Fibroblast of the conjunctiva (primary cell): ENCODE measurements at places on chromosomes 5 and 9.
A peak's percentile ranks its signal among the peaks of the same experiment; 100 is the strongest.

DNA sequence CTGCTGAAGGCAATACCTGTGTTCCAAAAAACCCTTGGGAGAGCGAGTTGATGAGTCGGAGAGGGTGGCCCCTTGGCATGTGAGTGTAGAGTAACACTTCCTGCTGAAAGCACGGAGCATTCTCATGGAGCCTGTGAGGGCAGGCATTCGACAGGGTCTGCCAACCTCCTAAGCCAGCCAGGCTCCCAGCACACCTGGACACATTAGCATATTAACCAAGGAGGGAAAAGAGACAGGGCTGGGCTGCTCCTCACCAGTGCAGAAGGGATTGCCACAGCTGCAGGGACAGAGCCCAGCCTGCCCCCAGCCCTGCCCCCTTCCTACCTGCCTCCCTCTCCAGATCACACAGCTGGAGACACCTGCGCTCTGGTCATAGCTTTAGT lies 46.4 kb upstream of the SEMA4D start:
- no peak for DNase-seq

DNA sequence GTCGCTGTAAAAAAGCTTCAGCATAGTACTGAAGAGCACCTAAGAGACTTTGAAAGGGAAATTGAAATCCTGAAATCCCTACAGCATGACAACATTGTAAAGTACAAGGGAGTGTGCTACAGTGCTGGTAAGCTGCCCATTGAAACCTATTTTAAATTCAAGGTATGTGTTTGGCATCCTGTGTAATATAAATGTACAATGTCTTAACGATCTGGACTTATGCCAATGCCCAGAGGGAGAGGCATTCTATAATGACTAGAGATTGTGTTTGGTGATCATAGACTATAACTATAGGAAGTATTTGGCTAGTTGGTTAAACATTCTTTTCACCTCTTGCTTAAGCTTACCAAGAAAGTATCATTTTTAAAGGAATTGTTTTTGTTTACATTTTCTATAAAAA lies 95.7 kb downstream of the INSL6 start:
- DNase-seq, result no peak

- peak; percentile 60 for DNase-seq
Measured at GRCh38 chr9:89278997-89279739, 31.8 kb upstream of the CKS2 start.

- no peak for DNase-seq
Measured at GRCh38 chr9:7977586-7977985, 178.0 kb upstream of the DMAC1 start.

DNA sequence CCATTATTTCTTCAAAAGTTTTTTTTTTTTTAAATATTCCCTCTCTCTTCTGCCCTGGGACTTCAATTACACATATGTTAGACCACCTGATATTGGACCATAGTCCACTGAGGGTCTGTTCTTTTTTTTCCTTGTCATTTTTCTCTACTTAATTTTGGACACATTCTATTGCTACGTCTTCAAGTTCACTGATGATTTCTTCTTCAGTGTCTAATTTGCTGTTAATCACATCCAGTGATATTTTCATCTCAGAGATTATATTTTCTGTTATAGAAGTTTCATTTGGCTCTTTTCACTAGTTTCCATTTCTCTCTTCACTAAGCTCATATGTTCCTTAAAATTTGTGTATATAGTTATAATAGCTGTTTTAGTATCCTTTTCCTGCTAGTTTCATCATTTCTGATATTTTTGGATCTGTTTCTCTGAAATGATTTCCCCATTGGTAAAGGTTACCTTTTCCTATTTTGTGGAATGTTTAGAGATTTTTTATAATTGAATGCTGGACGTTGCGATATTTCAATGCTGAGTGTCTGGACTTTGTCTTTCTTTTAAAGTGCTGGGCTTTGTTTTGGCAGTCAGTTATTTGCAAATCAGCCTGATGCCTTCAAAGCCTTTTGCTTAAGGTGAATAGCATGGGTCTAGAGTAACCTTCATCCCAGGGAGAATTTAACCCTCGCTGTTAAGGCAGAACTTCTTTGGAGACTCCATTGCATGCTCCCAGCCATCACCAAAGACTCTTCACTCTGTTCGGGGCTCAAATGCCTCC lies 111.8 kb downstream of the TTLL11 start:
- no peak for DNase-seq

- no peak for DNase-seq
Measured at GRCh38 chr9:95366731-95367325, 49.3 kb upstream of the FANCC start.

DNA sequence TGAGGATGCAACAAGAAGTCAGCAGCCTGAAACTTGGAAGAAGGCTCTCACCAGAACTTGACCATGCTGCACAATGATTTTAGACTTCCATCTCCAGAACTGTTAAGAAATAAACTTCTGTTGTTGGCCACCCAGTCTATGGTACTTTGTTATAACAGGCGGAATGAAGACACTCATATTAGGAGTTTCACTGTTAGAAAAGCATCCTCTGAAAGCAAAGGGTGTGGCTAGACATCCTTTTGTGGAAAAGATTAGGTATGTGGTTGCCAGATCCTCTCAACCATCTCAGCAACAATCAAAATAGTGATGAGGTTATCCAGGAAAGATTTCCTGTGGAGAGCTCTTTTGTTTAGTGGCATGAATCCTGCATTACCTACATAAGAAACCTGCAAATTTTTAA lies 20.7 kb downstream of the ITGA2 start:
- no peak for DNase-seq

GRCh38 chr5:123800640-123801039 lies 288.7 kb downstream of the CSNK1G3 start:
- DNase-seq, result no peak

DNA sequence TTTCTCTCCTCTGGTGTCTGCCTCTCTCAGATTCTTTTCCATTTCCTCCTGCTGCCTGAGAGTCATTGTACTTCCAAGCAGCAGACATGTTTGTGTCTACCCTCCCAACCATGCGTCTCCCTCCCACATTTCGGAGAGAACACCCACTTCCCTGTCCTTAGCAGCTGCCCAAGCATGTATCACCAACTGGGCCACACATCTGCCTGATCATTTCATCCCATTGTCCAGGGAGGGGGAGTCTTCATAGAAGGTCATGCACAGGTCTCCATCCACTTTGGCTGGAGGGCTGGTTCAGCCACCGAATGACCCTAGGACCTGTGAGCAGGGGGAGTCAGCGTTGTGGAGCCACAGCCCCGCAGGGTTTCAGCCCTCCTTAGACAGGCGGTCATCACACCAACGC lies 75.4 kb downstream of the MAP1B start:
- DNase-seq, result no peak

DNA sequence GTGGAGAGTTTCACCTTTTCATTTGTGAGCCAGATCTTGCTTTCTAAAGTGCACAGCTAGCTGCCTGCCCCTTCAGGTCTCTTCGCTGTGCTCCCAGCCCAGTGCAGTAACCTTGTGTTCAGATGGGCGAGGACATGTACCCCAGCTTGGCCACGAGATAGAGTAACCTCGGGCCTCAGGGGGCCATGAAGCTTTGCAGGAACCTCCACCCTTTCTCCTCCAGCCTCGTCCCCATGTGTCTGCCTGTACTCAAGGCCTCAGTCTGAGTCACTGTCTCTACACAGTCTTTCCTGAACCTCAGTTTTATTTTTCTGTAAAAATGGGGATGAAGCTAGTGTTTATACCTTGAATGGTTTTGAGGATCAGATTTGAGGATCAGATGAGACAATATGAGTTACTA lies 37.9 kb downstream of the ERGIC1 start:
- DNase-seq, result no peak

- DNase-seq, result no peak
Measured at GRCh38 chr5:141402553-141403243, at the start of gene PCDHGA9. Gene PCDHGA9, plus strand, starts transcription at chr5:141402778. Its CDS starts 175 bp downstream, at chr5:141402953.

GRCh38 chr9:93098236-93098946 lies 2.4 kb downstream of the CARD19 start:
- peak; percentile 98 for DNase-seq

DNA sequence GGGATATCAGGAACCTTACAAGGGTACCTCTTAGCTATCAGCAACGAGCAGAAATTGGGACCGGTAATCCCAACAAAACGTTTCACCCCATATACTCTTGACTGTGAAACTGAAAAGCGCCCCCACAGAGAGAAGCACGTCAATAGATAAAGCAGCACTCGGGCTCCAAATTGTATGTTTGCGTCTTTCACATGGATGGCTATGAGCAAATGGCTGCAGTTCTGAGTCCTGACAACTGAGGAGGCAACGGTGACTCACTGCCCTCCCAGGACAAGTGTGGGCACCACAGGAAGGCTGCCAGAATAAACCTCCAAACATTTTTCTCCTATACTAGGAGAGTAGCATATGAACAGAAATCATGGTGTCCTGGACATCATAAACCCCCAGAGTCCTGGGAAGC lies 36.6 kb downstream of the SEMA4D start:
- no peak for DNase-seq

DNA sequence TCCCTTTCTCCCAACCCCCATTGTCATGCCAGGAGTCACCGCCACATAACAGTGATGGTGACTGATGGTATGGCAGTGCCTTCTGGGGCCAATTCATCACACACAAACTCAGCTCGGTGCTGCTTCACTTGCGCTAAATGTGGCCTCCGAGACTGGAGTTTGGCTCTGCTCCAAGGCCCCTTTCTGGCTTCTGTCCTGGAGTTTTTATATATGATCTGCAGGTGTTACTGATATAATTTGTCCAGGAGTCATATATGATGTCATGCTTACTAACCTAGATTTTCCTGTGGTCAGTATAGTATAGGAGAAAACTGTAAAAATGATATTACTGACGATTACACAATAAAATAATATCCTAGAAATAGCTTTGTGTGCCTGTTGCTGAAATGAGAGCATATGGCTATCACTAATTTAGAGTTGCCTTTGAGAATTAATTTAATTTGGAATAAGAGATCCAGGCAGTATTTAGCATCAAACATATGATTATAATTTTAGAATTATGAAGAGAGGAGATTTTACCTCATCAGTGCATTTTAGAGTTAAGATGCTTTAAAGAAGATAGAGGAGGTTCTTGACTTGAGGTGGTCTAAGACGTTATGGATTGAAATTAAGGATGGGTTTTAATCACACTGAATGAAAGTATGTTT lies 334.1 kb upstream of the CD180 start:
- DNase-seq, result no peak

- DNase-seq, result no peak
Measured at GRCh38 chr9:80874276-80874675, 815.1 kb downstream of the TLE1 start.

DNA sequence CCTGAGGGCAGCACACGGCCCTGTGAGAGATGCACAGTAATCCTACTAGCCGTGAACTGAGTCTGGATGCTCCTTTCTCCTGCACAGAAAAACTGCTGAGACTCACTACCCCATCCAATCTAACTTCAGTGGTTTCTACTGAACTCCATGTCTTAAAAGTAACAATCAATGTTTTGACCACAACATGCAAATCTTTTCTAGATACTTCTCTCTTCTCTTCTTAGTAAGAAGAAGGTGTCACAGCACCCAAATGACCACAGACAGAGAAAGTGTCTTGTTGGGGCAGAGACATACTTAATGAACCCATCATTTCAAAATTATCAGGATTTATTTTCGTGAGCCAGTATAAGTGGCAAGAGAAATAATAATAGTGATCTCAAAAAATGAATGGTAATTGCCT lies 285.8 kb upstream of the MEF2C start:
- DNase-seq, result no peak

DNA sequence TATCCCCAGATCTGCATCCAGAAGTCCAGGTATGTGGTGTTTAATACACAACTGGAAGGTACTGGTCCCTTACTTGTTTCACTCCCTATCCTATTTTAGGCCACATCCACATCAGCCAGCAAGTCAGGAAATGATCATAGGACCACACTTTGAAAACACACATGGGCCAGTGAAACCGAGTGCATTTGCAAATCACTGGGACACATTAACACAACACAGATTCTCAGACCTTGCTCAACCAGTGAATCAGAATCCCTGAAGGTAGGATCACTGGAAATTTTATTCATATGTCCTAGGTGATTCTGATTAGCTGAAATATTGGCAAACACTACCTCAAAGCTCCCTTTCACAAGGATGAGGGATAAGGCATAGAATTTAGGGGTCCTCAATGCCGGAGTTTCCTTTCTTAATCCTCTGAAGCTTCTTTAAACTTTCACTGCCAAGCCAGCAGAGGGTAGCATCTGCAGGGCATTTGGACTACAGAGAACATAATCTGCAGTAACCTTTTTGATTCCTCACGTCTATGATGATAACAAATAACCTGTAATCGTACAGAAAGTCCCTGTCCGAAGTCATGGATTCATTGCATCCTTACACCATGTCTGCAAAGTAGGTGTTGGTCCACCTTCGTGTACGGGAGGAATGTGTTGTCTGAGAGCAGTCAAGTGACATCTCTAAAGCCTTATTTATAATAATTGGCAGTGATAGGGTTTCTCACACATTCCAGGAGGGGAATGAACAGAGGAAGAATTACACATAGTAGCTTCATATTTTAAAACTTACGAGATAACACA lies 11.0 kb upstream of the ABLIM3 start:
- DNase-seq, result no peak

- no peak for DNase-seq
Measured at GRCh38 chr9:129206905-129207304, 28.8 kb upstream of the IER5L start.

GRCh38 chr5:1728846-1729245 lies 70.8 kb downstream of the MRPL36 start:
- no peak for DNase-seq

DNA sequence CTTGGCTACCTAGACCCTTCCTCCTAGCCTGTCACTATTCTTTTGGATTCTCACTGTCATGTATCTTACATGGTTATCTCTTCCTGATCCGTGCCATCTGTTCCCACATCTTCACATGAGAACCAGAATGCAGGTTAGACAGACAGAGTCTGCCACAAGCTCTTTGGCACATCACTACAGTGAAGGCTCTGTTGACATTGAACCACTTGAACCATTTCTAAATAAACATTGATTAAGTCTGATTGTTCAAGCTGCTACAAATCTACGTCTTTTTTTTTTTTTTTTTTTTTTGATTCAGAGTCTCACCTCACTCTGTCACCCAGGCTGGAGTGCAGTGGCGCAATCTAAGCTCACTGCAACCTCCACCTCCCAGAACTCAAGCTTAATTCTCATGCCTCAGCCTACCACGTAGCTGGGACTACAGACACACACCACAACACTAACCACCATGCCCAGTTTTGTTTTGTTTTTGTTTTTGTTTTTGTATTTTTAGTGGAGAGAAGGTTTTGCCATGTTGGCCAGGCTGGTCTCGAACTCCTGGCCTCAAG lies 85.1 kb upstream of the LRRTM2 start:
- no peak for DNase-seq

DNA sequence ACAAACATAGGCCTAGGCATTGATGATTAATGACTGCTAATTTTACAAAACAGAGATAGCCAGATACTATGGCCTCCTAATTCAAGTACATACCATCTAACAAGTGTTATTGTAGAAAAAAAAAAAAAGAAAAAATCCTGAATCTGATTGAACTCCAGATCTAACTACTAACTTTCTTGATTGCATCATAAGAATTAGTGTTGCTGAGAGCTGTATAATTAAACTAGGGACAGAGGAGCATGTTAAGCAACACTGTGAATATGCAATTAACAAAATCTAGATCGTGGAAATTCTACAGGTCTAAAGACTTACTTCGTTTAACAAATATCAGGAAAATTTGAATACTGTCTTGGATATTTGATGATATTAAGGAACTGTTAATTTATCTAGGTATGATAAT lies 208.3 kb upstream of the ZNF608 start:
- no peak for DNase-seq

- DNase-seq, result no peak
Measured at GRCh38 chr9:130422546-130422945, 22.2 kb upstream of the ASS1 start.
